ENCODE measurements at places on chromosomes 2 and 18. TPM values are rescaled to one million over a fixed set of nuclear protein-coding genes. Genes with fewer than 3 reads are reported as not detected.

GRCh38 chr2:10415048-10415447, 33.1 kb downstream of the ODC1 start:
- no peak for DNase-seq

- DNase-seq: peak; percentile 63
Observed at GRCh38 chr2:53104263-53104662, 663.3 kb upstream of the CHAC2 start.

DNA sequence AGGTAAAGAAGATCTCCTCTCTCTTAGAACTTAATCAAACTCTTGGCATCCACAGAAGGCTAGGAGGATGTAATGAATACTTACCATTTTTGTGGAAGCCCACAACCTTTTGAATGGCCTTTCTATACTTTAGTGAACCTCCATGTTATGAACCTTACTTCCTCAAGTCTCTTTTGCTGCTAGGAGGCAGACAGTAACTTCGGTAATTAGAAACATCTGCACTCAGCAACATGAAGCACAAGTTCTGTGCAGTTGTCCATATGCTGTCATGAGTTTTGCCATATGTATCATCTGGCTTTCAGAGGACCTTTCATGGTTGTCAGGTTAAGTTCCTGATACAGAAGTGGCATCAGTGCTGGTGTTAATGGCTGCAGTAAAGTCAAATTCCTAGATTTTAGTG, 50.4 kb downstream of the PDK1 start:
- DNase-seq: no peak

DNA sequence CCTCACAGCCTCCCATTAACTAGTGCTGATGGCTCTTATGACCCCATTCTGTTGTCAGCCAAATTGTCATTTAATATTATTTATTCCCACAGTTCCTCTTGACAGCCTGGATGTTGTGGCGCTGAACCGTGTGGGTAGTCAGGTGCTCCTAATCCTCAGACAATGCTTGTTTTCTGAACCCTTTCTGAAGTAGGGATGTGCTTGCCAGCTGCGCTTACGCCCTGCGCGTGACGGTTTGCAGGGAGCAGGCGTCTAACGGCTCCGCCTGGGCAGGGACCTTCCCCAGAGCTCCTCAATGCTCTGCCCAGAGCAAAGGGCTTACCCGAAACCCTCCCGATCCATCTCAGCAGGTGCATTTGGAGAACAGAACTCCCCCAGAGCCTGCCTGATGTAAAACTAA, 358.2 kb upstream of the MYT1L start:
- DNase-seq: no peak

DNA sequence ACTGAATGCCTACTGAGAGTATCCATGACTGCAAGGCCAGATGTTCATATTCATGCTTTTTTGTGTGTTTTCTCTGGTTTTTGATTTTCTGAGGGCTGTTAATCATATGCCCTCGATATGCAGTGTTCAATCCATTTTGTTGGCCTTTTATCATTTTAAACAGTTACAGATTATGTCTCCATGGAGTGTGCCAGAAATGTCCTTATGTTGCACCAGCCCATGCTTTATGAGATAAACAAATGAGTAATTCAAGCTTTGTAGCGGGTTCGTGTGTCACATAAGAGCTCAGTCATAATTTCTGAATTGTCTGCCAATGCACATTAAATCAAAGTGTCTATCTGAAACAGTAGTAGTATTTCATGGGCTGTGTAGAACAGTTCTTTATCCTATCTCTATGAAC, 583.0 kb downstream of the THSD7B start:
- no peak for DNase-seq

DNA sequence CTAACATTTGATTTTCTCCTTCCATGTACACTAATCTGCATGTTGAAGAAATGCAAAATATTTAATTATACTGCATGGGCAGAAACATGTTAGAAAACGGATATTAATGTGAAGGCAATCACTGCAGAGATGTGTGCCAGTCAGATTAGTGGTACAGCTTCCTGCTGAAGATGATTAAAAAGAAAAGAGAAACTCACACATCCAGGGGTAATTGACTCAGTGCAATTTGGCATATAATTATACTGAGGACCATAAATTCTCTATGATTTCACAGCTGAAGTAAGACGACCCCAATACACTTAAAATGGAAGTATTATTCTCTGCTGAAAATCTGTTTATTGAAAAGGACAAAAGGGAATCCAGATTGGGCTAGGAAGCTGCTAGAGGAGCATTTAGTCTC, 243.4 kb downstream of the TGIF1 start:
- no peak for DNase-seq

GRCh38 chr2:113760400-113760799, 4.0 kb upstream of the SLC35F5 start:
- DNase-seq: no peak

GRCh38 chr18:58267493-58267892, 223.5 kb downstream of the NEDD4L start:
- DNase-seq: no peak

DNA sequence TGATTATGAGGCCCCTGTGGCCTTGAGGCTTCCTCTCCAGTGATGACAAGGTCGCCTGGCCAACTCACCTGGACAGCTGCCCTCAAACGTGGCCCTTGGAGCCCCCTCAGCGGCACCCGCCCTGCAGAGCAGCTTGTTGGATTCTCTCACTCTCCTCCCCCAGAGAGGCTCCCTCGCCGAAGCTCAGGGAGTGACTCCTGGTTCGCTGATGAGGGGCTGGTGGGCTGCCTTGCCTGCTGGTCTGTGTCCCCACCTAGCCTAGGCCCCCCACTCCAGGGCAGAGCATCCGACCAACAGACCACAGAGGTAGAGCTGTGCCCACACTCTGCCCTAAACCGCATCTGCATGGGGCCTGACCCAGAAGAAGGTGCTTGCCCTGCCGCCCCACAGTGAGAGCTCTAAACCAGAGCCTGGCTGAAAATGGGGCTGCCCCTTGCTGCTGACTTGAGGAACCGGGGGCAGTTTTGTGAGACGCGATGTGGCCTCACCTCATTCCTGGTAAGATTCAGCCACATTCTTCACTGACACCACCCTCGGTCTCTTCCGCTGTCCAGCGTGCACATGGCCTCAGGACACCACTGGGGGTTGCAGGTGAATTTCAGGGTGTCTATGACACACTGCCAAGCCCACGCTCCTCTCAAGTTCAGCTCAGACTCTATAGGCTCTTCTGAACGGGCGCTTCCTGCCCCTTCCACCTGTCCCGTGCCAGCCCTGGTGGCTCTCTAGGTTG, 131.6 kb downstream of the CABLES1 start:
- DNase-seq: no peak

- DNase-seq: no peak
Observed at GRCh38 chr2:236720974-236721540, 151.4 kb downstream of the ACKR3 start.

DNA sequence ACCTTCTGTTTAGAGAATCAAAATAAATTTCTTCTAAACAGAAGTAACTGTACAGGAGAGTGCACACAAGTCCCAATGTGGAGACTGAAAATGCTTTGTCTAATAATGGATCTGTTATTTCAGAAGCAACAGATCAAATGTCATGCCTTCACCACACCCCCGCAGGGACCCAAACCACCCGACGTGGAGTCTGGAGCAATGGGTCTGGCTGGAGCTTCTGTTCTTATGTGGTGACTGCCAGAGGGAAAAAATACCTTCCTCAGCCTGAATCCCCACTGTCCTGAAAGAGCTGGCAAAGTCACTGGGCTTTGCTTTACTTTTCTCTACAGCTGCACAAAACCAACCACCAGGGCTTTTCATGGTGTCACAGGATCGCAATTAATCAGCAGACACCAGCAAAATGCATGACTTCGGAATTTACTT, 119.0 kb upstream of the ZFP36L2 start:
- DNase-seq: no peak

DNA sequence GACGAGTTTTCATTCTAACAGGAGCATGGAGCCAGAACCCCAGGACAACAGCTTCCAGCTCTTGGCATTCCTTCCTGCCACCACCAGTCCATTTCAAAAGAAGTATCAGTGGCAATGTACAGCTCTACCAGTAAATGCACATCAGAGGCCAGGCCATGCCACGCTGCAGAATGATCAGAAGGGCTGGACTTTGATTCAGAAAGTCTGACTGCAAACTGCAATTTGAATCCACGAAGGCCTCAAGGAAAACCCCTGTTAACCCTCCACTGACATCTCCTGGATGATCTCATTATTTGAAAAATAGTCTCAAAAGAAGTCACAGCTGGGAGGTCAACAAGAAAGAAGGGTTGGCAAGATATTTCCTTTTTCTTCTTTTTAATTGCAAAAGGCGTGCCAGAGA, 119.2 kb downstream of the MYO5B start:
- peak; percentile 12 for DNase-seq

DNA sequence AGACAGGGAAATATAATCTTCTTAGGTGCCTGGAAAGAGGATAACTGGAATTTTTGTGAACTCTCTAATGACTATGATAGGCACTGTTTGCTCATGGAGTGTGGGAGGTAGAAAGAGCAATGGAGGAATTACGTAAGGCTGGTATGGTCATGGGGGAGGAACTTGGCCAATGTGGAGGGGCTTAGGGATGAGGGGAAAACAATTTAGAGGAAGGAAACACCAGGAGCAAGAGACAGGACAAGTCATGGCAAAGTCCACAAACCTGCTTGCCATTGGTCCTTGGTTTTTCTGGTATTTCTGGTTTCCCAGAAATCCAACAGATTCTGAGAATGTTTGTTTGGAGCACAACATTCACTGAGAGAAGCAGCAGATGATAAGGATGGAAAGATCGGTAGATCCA, 274.2 kb downstream of the DYSF start:
- DNase-seq: no peak

DNA sequence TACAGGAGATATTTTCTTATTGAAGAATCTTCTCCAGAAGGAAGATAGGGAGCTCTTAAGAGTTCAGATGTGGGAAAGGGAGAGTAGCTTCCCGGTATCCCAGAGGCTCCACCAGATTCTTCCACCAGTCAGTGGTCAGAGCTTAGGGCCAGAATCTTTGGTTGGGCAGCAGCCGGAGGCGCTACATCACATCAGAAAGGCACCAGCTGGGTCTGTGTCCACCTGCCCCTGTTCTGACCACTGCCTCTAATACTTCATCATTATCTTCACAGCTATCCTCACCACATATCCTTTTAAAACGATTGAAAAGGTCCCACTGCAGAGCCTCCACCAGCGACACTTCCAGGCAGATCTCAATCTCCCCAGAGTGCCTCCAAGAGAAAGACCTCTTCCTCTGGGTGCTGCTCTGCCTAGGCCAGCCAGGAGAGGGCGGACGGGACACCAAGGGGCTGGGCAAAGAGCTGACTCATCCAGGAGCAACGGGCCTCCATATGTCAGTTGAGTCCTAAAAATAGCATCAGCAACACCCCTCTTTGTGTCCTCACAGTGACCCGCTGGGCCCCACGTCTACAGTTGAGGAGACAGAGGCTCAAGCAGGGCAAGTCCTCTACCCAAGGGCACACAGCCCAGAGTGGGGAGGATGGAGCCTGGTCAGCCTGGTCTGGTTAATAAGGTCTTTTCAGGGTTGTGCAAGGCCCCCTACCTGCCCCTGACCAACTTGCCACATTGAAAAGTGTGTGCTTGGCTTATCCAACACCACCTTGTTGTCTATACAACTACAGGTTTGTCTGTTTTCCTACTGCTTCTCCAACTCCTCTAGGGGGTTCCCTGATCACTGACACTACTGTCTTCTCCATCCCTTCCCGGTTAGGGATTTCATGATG, 81.2 kb downstream of the ADD2 start:
- no peak for DNase-seq

GRCh38 chr18:66235206-66235605, 368.7 kb downstream of the CDH19 start:
- DNase-seq: no peak

- DNase-seq: no peak
Observed at GRCh38 chr2:148920559-148920958, 45.5 kb downstream of the KIF5C start.

- DNase-seq: no peak
Observed at GRCh38 chr2:240902615-240903041, 3.5 kb upstream of the CROCC2 start.

- no peak for DNase-seq
Observed at GRCh38 chr2:142862299-142862698, 15.2 kb upstream of the KYNU start.

- no peak for DNase-seq
Observed at GRCh38 chr2:21633911-21634310, 510.1 kb downstream of the TDRD15 start.

DNA sequence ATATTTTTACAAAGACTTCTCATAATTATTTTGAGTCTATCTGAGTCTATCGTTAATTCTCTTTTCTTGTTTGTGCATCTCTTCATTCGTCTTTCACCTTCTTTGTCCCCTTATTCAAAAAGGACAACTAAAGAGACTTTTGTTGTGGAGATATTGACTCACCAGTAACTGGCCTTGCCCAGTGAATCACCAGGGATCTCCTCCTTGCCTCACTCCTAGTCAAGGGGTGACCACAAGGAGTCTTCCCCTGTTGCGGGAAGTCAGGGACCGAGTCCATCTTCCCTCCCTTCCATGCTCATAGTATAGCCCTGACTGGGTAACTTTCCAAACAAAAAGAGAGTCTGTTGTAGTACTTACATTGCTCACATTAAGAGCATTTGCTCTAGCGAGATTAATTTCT, 158.9 kb downstream of the NEB start:
- DNase-seq: no peak

- no peak for DNase-seq
Observed at GRCh38 chr2:175004980-175005732, at the start of gene CHN1. Gene CHN1, minus strand, starts transcription at chr2:175005381. Its CDS starts 469 bp downstream, at chr2:175004912.

- no peak for DNase-seq
Observed at GRCh38 chr18:78884502-78884901, 95.1 kb upstream of the SALL3 start.

DNA sequence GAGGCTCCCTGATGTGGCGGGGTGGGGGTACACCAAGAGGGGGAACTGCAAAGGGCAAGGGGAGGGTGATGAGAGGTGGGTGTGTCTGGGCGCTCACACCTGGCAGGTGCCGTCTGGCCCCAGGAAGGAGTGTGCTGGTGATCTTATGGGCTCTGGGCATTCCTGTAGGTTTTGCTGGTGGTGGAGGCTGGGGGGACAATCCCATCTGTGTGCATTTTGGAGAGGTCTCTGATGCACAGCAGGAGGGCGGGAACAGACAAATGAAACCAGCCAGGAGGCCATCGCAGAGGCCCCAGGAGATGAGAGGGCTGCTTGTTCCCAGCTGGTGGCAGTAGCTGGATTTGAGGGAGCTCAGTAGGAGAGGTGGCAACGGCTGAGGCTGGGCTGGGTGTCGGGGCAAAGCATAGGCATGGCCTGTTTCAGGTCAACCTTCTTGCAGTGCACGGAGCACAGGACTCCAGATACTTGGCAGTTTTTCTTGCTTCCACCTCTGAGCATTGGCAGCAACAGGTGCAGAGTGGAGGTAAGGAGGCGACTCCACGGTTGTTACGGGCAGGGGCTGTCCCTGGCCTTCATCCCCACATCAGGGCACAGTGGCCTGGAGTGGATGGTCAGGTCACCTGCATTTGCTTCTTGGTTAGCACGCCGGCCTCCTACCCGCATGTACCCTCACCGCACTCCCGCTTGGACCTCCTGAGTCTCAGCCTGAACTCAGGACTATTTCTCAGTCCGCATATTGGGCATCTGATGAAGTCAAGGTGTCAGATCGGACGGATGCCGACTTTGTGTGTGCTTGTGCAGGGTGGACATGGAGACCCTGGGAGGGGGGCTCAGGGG, 194.2 kb upstream of the HDAC4 start:
- DNase-seq: no peak

MFSD2B gene
- total RNA-seq: not detected

IL36RN gene
- 0.04 TPM for total RNA-seq

BCL2 gene
- total RNA-seq: 8.4 TPM

CCBE1 gene
- total RNA-seq: 1.1 TPM

TMEM237 gene
- 24.4 TPM for total RNA-seq

PROKR1 gene
- total RNA-seq: not detected

TUBA3E gene
- not detected for total RNA-seq

G6PC2 gene
- total RNA-seq: not detected

PSMD14 gene
- total RNA-seq: 96.1 TPM

BCL11A gene
- 6.7 TPM for total RNA-seq

ZNF385B gene
- not detected for total RNA-seq

GCG gene
- not detected for total RNA-seq

ABCB11 gene
- total RNA-seq: not detected

Data from kidney epithelial cell (primary cell).